ENCODE measurements at places on chromosomes 3 and 15. TPM values are rescaled to one million over a fixed set of nuclear protein-coding genes. Genes with fewer than 3 reads are reported as not detected.

Gene KNG1
- total RNA-seq, result not detected

Gene PP2D1
- not detected for total RNA-seq

Gene COL6A5
- total RNA-seq, result not detected

Gene CX3CR1
- 0.23 TPM for total RNA-seq

All from esophagus muscularis mucosa (tissue), 4 donors.